Naive thymus-derived CD8-positive, alpha-beta T cell (primary cell): ENCODE measurements at places on chromosomes 16 and 17.

DNA sequence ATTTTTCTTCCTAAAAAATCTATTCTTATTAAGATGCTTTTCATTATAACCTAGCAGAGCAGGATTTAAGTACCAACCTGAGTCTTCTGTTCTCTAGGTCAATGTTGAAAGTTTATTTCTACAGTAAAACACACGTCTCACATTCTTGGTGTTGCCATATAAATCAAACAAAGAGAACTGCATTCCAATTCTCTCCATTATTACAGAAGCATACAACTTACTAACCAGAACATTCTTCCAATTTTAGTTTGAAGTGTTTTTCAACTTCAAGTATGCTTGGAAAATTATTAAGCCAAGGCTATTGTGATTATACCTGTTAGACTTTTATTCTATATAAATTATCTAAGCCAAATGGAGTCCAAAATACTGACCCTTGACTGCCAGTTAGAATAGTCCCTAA, 110.4 kb upstream of the PMFBP1 start:
- no peaks in the 10 kb centered on the region for H3K36me3 ChIP-seq
- no peaks in the 10 kb centered on the region for H3K27me3 ChIP-seq

DNA sequence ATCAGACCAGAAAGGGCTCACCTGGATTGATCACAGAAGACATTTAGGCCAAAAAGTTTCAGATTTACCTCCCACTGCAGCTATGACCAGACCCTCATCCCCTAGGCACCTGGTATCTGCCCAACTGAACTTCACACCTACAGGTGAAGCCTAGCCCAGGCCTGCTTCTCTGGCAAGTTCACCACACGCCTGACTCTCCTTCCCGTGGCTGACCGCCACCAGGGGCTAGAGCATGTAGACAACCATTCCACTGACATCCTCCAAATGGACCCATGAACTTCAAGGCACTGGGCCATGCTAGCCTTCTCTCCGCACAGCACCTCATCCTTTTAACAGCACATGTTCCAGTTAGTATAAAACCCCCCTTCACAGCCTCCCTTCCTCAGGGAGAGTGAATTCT, 18.8 kb downstream of the ZCCHC14 start:
- peaks cover 39% of the 10 kb centered on the region for H3K4me1 ChIP-seq
- H3K36me3 ChIP-seq = no peaks in the 10 kb centered on the region
- no peak for DNase-seq

GRCh38 chr17:6528557-6528956, 27.8 kb downstream of the PITPNM3 start:
- no peak for DNase-seq
- no peak overlapping the region for H3K4me3 ChIP-seq
- no peaks in the 10 kb centered on the region for H3K36me3 ChIP-seq
- peaks cover 3% of the 10 kb centered on the region for H3K27me3 ChIP-seq
- no peaks in the 10 kb centered on the region for H3K4me1 ChIP-seq

GRCh38 chr16:22874394-22874793, 60.4 kb downstream of the HS3ST2 start:
- no peak overlapping the region for H3K4me3 ChIP-seq
- peaks cover 4% of the 10 kb centered on the region for H3K36me3 ChIP-seq
- peaks cover 24% of the 10 kb centered on the region for H3K27me3 ChIP-seq
- no peak overlapping the region for H3K27ac ChIP-seq
- H3K4me1 ChIP-seq = no peaks in the 10 kb centered on the region
- DNase-seq = no peak

DNA sequence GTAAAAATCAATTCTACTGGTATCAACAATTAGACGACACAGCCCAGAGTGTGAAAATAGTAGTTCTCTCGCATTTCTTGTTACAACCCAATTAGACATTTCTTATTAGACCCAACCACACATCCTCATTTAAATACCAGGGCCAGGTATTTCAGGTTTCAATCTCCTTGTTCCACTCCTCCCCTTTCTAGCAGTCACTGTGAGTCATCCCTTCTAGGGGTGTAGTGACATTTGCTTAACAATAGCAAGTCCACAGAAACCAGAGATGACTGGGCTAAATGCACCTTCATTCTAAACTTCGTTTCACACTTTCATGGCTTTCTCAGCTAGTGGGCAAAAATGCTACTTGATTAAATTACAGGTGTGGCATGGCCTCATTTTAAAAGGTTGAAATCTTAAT, 116.9 kb upstream of the CACNG3 start:
- no peaks in the 10 kb centered on the region for H3K27me3 ChIP-seq
- H3K27ac ChIP-seq = no peak overlapping the region
- H3K36me3 ChIP-seq = peaks cover 20% of the 10 kb centered on the region
- no peak for DNase-seq

GRCh38 chr17:34616148-34616547, 36.8 kb downstream of the TMEM132E start:
- no peaks in the 10 kb centered on the region for H3K36me3 ChIP-seq
- H3K27me3 ChIP-seq = peaks cover 28% of the 10 kb centered on the region
- H3K27ac ChIP-seq = no peak overlapping the region
- no peaks in the 10 kb centered on the region for H3K4me1 ChIP-seq
- no peak overlapping the region for H3K4me3 ChIP-seq

GRCh38 chr16:53821957-53822625, 118.1 kb downstream of the FTO start:
- H3K36me3 ChIP-seq = peaks cover 14% of the 10 kb centered on the region
- DNase-seq = no peak
- H3K27ac ChIP-seq = no peak overlapping the region
- H3K4me1 ChIP-seq = peaks cover 13% of the 10 kb centered on the region

- H3K4me1 ChIP-seq = peaks cover 52% of the 10 kb centered on the region
- peak overlapping the region; percentile 97 for H3K27ac ChIP-seq
- DNase-seq = peak; percentile 91
Observed at GRCh38 chr16:89723279-89724250, 2.2 kb downstream of the ZNF276 start.

DNA sequence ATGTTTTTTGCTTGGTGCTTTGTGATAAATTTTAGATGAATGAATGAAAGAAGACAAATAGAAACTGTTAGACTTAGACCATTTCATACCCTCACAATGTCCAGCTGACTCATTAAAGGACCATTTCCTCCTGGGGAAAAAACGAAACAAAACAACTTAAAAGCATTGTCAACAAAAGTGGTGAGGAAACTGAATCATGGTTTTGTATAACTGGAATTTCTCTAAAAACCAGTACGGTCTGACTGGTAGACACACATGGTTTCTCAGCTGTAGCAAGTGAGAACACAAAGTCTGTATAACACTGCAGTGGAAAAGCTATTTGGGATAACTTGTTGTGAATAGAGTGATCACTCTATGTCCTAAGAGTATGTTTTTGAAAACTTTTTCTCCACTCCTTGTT, 5.3 kb upstream of the DDX52 start:
- H3K27ac ChIP-seq = no peak overlapping the region
- peaks cover 4% of the 10 kb centered on the region for H3K4me1 ChIP-seq
- no peak overlapping the region for H3K4me3 ChIP-seq
- H3K36me3 ChIP-seq = no peaks in the 10 kb centered on the region

- H3K27ac ChIP-seq = no peak overlapping the region
- no peak for DNase-seq
- H3K4me1 ChIP-seq = peaks cover 28% of the 10 kb centered on the region
Observed at GRCh38 chr17:49993423-49994060, 1.5 kb downstream of the DLX3 start.

DNA sequence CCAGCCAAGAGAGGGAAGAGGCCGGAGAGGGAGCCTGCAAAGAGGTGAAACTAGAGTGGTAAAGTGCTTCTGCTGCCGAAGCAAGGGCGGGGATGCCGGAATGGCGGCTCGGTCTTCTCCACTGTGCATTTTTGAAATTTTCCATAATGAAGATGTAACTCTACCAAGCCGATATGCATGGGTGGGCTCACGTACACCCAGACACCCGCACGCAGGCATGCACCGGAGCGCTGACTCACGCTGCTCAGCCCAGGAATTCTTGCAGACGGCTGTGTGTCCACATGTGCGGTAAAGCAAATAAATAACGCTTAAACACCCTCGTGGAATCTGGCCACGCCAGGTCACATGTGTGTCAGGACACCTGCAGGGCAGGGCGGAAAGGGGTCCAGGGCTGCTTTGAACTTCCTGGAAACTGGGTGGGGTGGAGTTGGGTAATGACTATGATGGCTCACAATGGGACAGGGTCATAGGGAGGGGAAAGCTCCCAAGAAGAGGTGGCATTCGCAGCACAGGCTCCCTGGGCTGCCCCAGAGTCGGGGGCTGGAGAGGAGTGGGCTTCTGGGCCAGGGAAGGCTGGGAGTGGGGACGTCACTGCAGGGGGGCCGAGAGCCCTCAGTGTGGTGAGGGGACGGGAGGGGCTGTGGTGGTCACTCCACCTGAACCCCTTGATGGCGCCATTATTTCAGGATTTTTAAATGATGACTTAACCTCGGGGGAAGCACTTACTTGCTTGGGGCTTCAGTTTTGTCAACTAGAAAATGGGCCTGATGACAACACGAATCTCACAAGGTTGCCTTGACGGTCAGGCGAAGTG, 265.5 kb downstream of the PARN start:
- H3K4me3 ChIP-seq = no peak overlapping the region
- H3K4me1 ChIP-seq = no peaks in the 10 kb centered on the region
- H3K27me3 ChIP-seq = no peaks in the 10 kb centered on the region
- H3K36me3 ChIP-seq = no peaks in the 10 kb centered on the region

- H3K4me3 ChIP-seq = no peak overlapping the region
- peak overlapping the region; percentile 43 for H3K27ac ChIP-seq
- no peak for DNase-seq
Observed at GRCh38 chr17:44331249-44331760, 6.7 kb upstream of the SLC25A39 start.

DNA sequence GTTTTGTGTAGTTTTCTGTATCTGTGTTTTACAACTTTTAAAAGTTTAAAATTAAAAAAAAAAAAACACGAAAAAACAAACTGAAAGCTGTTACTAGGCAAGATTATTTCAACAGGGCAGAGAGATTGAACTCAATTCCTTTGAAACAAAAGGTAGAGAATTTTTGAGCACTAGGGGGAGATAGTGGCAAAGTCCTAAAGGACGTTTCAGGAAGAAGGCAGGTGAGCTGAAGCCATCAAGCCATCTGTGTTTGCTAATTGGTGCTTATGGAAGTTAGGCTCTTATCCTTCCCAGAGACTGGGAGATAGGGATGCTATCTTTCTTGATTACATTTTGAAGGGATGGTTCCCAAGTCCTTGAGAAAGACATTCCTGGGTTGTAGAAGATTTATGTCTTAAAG, 70.6 kb upstream of the CLEC3A start:
- H3K36me3 ChIP-seq = no peaks in the 10 kb centered on the region

DNA sequence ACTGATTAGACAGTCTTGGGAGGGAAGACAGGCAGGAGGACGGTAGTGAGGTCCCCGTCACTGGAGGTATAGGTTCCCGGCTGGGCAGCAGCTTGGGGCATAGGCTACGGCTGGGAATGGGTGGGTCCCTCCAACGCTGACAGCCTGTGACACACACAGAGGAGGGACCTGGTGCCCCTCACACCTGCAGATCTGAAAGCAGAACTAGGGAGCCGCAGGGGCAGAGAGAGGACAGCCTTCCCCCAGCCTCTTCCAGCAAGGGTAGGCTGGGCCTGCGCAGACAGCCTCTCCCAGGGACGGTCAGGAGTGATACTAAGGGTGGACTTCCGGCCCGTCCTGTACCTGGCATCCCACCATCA, 2.0 kb downstream of the P2RX1 start:
- H3K4me1 ChIP-seq = peaks cover 69% of the 10 kb centered on the region
- no peak for DNase-seq
- H3K27ac ChIP-seq = peak overlapping the region; percentile 76
- no peaks in the 10 kb centered on the region for H3K36me3 ChIP-seq

GRCh38 chr16:66681676-66682075, 14.9 kb downstream of the CMTM4 start:
- DNase-seq = no peak
- H3K4me3 ChIP-seq = no peak overlapping the region
- peaks cover 4% of the 10 kb centered on the region for H3K4me1 ChIP-seq

DNA sequence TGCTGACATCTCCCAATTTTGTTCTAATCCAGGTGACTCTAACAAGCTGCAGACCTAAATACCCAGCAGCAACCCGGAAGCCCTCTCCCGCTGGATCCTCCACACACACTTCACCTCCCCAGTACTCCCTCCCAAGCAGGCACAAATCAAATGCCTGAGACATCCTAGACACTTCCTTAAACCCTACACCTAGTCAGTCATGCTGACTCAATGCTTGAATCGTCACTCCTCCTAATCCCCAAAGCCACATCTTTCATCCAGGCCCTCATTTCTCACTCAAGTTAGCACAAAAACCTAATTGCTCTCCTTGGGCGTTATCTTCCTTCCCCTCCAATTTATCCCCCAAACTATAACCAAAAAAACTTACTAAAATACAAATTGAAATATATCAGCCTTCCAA, 32.7 kb downstream of the CMC2 start:
- no peak overlapping the region for H3K27ac ChIP-seq
- no peak overlapping the region for H3K4me3 ChIP-seq
- DNase-seq = no peak
- H3K4me1 ChIP-seq = peaks cover 2% of the 10 kb centered on the region
- H3K36me3 ChIP-seq = peaks cover under 1% of the 10 kb centered on the region

DNA sequence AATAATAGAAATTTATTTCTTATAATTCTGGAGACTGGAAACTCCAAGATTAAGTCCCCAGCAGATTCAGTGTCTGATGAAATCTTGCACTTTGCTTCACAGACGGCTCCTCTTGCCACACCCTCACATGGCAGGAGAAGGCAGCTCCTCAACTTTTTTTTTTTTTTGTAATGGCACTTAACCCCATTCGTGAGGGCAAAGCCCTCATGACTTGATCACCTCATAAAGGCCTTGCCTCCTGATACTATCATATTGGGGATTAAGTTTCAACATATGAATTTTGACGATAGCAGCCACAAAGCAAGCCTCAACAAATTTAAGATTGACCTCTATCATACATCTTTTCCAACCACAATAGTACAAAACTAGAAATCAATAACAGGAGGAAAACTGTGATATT, 42.3 kb upstream of the CDYL2 start:
- H3K27me3 ChIP-seq = peaks cover 3% of the 10 kb centered on the region
- H3K36me3 ChIP-seq = peaks cover 14% of the 10 kb centered on the region
- no peak overlapping the region for H3K27ac ChIP-seq
- no peak overlapping the region for H3K4me3 ChIP-seq
- DNase-seq = no peak
- no peaks in the 10 kb centered on the region for H3K4me1 ChIP-seq

DNA sequence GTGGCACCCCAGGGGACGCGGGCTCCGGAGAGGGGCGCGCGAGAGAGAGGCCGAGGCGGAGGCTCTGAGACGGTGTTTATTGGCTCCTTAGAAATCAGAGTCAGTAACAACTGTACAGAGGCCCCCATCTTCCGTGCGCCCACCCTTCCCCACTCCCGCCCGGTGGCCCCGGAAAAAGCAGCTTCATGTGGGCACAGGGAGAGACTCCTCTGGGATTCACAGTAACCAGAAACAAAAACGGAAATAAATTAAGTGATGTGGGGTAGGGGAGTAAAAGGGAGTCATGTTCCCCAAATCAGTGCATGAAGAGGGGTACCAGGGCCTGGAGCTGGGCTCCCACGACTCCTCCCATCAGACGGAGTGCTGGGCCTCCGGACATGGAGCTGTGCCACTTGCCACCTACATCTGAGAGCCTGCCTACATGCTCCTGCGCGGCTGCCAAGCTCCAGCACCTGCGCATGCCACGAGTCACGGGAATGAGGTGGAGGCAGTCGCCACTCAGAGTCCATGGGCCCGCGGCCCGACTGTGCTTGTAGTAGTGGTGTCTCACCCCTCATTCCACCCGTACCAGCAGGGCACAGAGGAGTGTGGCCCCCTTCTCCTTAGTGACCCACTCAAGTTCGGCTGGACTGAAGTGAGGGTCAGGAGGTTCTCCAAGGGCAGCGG, 543 bp upstream of the GPS2 start:
- H3K4me1 ChIP-seq = peaks cover 44% of the 10 kb centered on the region
- peak overlapping the region; percentile 94 for H3K4me3 ChIP-seq
- no peaks in the 10 kb centered on the region for H3K27me3 ChIP-seq
- H3K27ac ChIP-seq = peak overlapping the region; percentile 97
